ENCODE measurements at places on chromosomes 3 and 15.

DNA sequence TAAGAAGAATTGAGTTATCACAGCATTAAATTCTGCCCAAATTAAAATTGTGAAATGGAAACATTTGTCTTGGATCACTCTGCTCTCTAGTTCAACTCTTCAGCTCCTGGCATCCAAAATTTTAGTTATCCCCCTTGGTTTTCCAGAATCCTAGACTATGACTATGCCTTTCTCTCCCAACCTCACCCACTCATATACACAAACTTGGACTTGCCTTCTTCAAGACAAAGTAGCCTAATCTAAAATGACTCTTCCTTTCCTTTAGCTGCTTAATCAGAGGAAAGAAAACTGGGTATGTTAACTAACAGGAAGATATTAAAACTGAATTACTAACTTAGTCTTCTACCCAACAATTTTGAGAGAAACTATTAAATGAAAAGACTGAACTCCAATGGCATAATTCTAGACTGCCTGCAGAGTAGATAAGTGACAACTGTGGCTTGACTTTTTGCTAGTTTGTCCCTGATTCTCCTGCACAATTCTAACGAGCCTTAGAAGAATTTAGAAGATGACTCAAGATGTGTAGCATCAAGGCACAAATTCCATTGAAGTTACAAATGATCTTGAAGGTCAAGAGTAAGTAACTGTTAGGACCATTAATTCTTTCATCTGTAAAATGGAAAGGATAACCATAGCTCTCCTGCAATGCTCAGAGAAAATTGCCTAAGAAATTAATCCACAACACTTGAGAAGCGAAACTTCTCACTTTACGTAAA is 5.2 kb upstream of the GOLIM4 start:
- no peak for DNase-seq

- DNase-seq: no peak
Observed at GRCh38 chr3:55771503-55771902, 284.4 kb upstream of the WNT5A start.

DNA sequence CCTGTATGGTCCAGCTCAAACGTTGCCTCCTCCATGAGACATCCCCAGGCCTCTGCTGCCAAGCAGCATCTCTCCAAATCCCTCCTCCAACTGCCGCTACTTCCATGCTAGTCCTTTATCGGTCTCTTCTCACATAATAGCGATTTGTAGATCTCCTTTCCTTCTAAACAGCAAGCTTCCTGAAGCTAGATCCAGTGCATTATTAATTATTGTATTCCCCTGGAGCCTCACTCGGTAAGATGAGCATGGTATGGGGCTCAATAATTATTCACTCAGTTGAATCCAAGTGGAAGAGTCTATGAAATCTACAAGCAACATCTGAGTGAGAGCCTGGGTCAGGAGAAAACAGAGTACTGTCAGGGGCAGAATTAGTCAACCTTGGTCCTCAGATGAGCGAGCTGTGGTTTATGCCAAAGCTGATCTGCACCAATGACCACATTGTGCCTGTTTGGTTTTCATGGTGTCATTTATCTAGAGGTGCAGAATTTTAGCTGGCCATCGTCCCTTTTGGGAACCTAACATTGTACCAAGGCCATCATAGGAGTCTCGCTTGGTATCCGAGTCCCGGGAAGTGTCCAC is 93.8 kb upstream of the UBE2E1 start:
- DNase-seq: no peak

GRCh38 chr15:99951511-99951910 is 218.3 kb upstream of the LYSMD4 start:
- no peak for DNase-seq

DNA sequence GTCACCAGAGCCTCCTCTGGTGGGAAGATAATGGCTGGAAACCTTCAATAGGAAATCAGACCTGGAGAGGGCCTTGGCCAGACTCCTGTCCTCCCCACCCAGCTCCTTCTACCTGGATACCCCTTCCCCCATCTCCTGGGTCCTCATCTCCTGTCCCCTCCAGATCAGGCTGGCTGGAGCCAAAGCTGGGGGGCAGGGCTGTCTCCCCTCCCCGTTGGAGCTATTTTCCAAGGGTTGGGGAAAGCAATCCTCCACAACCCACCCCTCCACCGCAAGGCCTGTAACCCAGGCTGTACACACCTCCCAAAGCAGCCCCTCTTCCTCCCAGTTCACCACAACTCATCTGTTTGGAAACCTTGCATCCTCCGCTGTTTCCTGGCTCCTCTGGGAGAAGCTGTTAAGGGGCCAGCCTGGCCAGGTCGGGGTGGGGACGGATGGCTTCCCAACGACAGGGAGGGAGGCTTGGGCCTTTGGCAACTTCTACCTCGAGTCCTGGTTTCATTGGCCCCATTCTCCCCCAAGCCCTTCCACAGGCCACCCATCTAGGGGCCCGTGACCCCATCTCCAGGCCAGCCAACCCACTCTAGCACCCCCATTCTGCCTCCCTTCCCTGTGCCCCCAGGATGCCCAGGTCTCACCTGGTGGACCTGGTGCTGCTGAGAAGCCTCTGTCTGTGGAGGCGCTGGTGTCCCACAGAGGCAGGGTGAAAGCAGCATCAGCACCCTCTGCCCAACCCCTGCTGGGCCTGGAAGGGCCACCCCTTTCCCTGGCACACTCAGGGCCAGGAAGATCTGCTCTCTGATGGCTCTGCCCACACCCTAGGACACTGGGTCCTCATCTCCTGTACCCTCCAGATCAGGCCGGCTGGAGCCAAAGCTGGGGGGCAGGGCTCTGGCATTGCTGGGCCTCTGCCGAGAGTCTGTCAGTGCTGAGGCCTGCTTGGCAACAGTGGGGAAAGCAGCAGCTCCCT is 22.1 kb upstream of the GOLGA6C start:
- DNase-seq: no peak

- DNase-seq: no peak
Observed at GRCh38 chr15:87777054-87777561, 479.4 kb downstream of the NTRK3 start.

DNA sequence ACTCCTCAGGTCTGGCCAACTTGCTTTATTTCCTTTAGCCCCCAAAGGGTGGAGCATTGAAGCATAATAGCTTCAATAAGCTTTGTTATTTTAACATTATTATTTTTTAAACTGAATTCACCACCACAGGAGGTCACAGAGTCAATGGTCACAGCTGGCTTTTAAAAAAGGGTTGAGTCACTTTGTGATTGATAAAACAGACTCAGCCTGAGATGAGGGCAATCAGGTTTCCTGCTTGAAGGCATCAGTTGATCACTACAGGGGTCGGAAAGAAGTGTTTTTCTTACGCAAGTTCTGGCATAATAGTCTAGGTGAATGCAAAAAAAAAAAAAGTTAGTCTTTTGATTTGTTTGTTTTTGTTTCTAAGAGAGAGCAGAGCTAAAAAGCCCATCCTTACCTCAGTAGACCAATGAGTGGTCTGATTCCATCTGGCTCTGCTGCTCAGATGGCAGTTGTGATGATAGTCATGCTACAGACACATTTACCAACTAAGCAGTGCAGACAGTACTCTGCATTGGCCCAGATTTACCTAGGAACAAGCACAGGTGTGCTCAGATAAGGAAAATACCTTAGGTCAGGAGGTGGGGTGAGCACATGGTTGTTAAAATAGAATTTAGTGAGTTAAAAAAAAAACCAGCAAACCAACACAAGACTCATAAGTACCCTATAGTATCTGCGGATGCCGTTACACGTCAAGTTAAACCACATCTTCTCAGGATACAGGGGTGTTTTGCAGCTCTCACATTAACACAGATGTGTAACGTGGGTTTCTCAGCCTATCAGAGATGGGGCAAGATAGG is 22.6 kb downstream of the ZNF80 start:
- DNase-seq: no peak

DNA sequence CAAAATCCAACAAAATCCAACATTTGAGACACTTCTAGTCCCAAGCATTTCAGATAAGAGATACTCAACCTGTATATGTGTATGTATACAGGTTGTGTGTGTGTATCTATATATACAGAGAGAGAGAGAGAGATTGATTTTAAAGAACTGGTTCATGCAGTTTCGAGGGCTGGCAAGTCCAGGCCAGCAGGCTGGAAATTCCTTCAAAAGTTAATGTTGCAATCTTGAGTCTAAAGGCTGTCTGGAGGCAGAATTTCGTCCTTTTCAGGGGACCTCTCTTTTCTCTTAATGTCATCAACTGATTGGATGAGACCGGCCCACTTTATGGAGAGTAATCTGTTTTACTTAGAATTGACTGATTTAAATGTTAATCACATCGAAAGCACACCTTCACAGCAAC is 199.6 kb upstream of the IL12A start:
- no peak for DNase-seq

GRCh38 chr3:102450976-102451375 is 16.2 kb downstream of the ZPLD1 start:
- DNase-seq: no peak

DNA sequence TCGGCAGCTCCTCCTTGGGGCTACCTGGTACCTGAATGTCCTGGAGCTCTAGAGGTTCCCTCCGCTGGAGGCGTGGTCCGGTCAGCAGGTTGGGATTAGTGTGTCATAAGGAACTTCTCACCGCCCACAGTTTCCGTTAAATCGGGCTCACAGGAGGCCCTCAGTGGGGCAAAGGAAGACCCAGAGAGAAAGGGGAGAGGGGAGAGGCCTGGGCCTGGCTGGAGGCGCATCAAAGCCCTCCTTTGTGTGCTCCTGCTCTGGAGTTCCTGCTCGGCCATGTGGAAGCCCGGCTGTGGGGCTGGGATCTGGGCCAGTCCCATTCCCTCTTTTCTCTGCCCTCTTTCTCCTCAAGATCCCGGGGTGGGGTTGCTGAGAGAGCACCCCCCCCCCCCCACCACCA is at the start of gene RLBP1:
Gene RLBP1 (minus strand): TSS at position 37 of the 400 bp plus-strand sequence. CDS start 2,604 bp downstream, outside the sequence.
- no peak for DNase-seq

- no peak for DNase-seq
Observed at GRCh38 chr3:85050821-85051220, 92.0 kb downstream of the CADM2 start.

DNA sequence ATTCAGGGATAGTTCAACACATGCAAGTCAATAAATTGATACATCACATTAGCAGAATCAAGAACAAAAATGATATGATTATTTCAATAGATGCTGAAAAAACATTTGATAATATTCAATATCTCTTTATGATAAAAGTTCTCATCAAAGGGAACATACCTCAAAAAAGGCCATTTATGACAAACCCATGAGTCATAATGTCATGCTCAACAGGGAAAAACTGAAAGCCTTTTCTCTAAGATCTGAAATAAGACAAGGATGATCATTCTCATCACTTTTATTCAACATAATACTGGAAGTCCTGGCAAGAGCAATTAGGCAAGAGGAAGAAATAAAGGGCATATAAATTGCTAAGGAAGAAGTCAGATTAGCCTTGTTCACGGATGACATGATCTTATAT is 54.1 kb upstream of the TMEM158 start:
- DNase-seq: no peak

GRCh38 chr15:90030376-90030775 is 29.3 kb downstream of the ZNF710 start:
- DNase-seq: no peak

DNA sequence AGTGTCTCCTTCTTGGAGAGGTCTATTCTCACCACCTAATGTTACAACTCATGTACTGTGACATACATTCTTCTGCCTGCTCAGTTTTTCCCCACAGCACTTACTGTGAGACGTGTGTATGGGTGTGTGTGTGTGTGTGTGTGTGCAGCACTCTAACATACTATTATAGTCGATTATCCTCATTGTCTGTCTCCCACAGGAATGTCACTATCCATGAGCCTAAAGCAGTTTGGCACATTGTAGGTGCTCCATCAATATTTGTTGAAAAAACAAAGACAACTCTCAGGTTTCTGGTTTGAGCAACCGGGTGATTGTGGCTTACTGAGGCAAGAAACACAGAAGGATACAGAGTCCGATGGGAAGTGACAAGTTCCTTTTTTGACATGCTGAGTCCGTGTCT is 8.6 kb upstream of the ZNF148 start:
- no peak for DNase-seq

DNA sequence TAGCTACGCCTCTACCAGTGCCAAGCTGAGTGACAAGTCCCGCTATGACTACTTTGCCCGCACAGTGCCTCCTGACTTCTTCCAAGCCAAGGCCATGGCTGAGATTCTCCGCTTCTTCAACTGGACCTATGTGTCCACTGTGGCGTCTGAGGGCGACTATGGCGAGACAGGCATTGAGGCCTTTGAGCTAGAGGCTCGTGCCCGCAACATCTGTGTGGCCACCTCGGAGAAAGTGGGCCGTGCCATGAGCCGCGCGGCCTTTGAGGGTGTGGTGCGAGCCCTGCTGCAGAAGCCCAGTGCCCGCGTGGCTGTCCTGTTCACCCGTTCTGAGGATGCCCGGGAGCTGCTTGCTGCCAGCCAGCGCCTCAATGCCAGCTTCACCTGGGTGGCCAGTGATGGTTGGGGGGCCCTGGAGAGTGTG is 5.7 kb downstream of the GRM2 start:
- DNase-seq: no peak

- DNase-seq: no peak
Observed at GRCh38 chr3:112579232-112579631, 17.4 kb downstream of the SLC35A5 start.

DNA sequence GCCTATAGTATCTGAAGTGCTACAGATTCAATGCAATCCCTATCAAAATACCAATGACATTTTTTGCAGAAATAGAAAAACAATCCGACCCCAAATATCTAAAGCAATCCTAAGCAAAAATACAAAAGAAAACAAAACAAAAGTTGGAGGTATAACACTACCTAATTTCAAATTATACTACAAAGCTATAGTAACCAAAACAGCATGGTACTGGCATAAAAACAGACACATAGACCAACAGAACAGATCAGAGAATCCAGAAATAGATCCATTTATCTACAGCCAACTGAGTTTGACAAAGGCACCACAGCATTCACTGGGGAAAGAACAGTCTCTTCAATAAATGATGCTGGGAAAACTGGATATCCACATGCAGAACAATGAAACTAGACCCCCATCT is 23.8 kb upstream of the CDAN1 start:
- no peak for DNase-seq

- DNase-seq: no peak
Observed at GRCh38 chr15:56980473-56980872, 62.0 kb downstream of the TCF12 start.

DNA sequence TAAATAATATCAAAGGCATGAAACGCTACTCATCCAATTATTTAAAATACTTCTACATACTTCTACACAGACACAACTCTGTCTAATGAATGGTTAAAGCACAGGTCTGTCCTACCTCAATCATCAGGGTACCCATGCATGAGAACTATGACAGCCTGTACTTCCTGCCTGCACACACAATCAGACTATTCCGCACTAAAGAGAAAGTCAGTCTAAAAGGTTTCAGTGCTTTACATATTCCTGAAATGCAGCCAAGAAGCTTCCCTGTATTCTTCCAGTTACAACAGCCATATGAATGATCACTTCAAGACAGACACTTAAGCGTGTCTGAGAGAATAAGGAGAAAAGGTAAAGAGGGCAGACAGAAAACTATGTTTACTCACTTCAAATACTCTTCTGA is 58.8 kb downstream of the TUBGCP4 start:
- no peak for DNase-seq

Data from SHP77 treated with DMSO at 0.1 percent for 48 hours (cell line).